Left lung (tissue), 14 donors: ENCODE measurements at places on chromosomes 6 and 20. TPM values are rescaled to one million over a fixed set of nuclear protein-coding genes. Genes with fewer than 3 reads are reported as not detected.
A peak's percentile ranks its signal among the peaks of the same experiment; 100 is the strongest.

IL17A gene
- polyA plus RNA-seq, result not detected

ADGRF5 gene
- polyA plus RNA-seq, result 132 TPM

ZC3H12D gene
- polyA plus RNA-seq, result 0.78 TPM

BPI gene
- polyA plus RNA-seq, result 3.2 TPM

TP53RK gene
- 14.2 TPM for polyA plus RNA-seq

VTA1 gene
- 70.6 TPM for polyA plus RNA-seq

GJA1 gene
- 140 TPM for polyA plus RNA-seq

SLC17A9 gene
- polyA plus RNA-seq, result 2.1 TPM

FAM83C gene
- not detected for polyA plus RNA-seq

TMC2 gene
- 0.27 TPM for polyA plus RNA-seq

POU5F1 gene
- 0.37 TPM for polyA plus RNA-seq

MCCD1 gene
- 0.23 TPM for polyA plus RNA-seq

- DNase-seq, result no peak
- peaks cover 2% of the 10 kb centered on the region for H3K27me3 ChIP-seq
- H3K4me1 ChIP-seq, result no peaks in the 10 kb centered on the region
- no peaks in the 10 kb centered on the region for H3K36me3 ChIP-seq
- no peak overlapping the region for H3K27ac ChIP-seq
- no peak overlapping the region for H3K4me3 ChIP-seq
These were observed 29.5 kb upstream of the SULF2 start for GRCh38 chr20:47814632-47815415.

GRCh38 chr6:22081709-22082108, 215.1 kb downstream of the PRL start:
- no peak overlapping the region for H3K4me3 ChIP-seq
- no peaks in the 10 kb centered on the region for H3K4me1 ChIP-seq
- H3K27me3 ChIP-seq, result no peaks in the 10 kb centered on the region
- no peaks in the 10 kb centered on the region for H3K36me3 ChIP-seq
- no peak overlapping the region for H3K27ac ChIP-seq

GRCh38 chr6:52491203-52492069, 71.3 kb downstream of the EFHC1 start:
- peak overlapping the region; percentile 55 for H3K27ac ChIP-seq
- DNase-seq, result peak; percentile 43
- no peaks in the 10 kb centered on the region for H3K4me1 ChIP-seq
- no peaks in the 10 kb centered on the region for H3K27me3 ChIP-seq

DNA sequence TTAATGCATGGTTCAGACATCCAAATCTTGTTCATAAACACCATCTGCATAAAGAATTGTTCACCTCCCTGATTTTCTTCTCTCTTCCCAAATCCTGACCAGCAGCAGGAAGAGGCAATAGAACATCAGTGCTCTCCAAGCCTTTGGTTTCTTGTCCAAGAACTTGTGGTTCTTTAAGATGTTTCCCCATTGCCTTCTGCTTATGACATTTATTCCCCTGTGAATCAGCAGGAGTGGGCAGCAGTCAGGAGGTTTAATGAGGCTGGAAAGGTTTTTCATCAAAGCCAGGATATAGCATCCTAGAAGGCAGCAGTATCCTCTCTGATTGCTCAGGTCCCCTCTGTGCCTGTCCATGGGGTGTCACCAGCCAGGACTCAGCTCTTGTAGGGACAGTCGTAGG, 5.3 kb downstream of the HDDC2 start:
- H3K4me1 ChIP-seq, result peaks cover 10% of the 10 kb centered on the region
- H3K27ac ChIP-seq, result no peak overlapping the region
- DNase-seq, result no peak
- H3K27me3 ChIP-seq, result no peaks in the 10 kb centered on the region
- H3K4me3 ChIP-seq, result no peak overlapping the region
- H3K36me3 ChIP-seq, result peaks cover 65% of the 10 kb centered on the region

GRCh38 chr6:5135788-5136376, 50.7 kb downstream of the PPP1R3G start:
- no peaks in the 10 kb centered on the region for H3K27me3 ChIP-seq
- H3K4me3 ChIP-seq, result no peak overlapping the region
- H3K27ac ChIP-seq, result no peak overlapping the region
- H3K4me1 ChIP-seq, result no peaks in the 10 kb centered on the region
- no peaks in the 10 kb centered on the region for H3K36me3 ChIP-seq

- H3K36me3 ChIP-seq, result no peaks in the 10 kb centered on the region
- H3K27me3 ChIP-seq, result peaks cover 4% of the 10 kb centered on the region
These were observed 11.5 kb upstream of the ZNF133 start for GRCh38 chr20:18276821-18277220.

- no peaks in the 10 kb centered on the region for H3K36me3 ChIP-seq
- peaks cover 9% of the 10 kb centered on the region for H3K4me1 ChIP-seq
- H3K27ac ChIP-seq, result no peak overlapping the region
These were observed 233.0 kb downstream of the GMPR start for GRCh38 chr6:16471222-16471909.

- H3K4me1 ChIP-seq, result no peaks in the 10 kb centered on the region
- no peak overlapping the region for H3K4me3 ChIP-seq
- H3K27me3 ChIP-seq, result no peaks in the 10 kb centered on the region
- no peaks in the 10 kb centered on the region for H3K36me3 ChIP-seq
These were observed 14.3 kb upstream of the EPM2A start for GRCh38 chr6:145749632-145750031.

- H3K27me3 ChIP-seq, result no peaks in the 10 kb centered on the region
- H3K36me3 ChIP-seq, result no peaks in the 10 kb centered on the region
- DNase-seq, result no peak
- peaks cover 22% of the 10 kb centered on the region for H3K4me1 ChIP-seq
These were observed 80.1 kb downstream of the FYN start for GRCh38 chr6:111792914-111793700.

- no peaks in the 10 kb centered on the region for H3K27me3 ChIP-seq
- H3K27ac ChIP-seq, result no peak overlapping the region
- DNase-seq, result no peak
- H3K4me3 ChIP-seq, result no peak overlapping the region
These were observed 401.0 kb downstream of the PAX1 start for GRCh38 chr20:22106308-22106938.

GRCh38 chr6:112150363-112150762, 63.0 kb downstream of the FAM229B start:
- H3K36me3 ChIP-seq, result no peaks in the 10 kb centered on the region
- H3K27me3 ChIP-seq, result no peaks in the 10 kb centered on the region
- no peak overlapping the region for H3K4me3 ChIP-seq
- no peaks in the 10 kb centered on the region for H3K4me1 ChIP-seq

DNA sequence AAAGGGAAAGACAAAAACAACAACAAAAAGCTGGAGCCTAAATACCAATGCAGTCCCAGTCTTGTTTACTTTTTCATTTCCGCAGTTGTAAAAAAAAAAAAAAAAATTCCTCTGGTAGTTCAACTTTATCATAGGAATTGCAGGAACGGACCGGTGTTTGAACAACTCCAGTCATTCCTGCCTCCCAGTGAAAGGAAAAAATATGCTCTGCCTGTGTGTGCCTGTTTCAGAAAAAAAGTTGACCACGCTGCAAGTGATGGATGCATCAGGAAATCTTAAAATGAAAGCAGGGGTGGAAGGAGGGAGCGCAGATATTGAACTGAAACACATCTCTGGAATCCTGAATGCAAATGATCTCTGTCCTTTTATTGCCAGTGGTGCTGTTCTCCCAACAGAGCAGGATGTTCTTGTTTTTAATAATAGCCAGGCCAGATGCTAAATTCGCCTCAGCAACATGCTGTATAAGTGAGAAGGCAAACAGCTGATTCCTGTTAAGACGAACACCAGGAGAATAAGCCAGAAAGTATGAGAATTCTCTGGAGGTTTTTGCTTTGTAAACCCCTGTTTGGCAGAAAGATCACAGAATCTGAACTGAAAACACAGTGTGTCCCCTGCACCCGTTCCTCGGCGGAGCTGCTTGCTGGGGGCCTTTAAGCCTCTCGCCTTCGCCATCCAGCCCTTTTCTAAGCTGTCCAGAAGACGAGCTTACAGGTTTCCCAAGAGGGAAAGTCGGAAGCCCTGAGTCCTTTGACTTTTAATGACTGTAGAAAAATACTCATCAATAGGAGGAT, 178.4 kb upstream of the SUPT3H start:
- no peak overlapping the region for H3K4me3 ChIP-seq
- H3K36me3 ChIP-seq, result no peaks in the 10 kb centered on the region
- H3K27ac ChIP-seq, result no peak overlapping the region
- no peak for DNase-seq
- no peaks in the 10 kb centered on the region for H3K27me3 ChIP-seq
- H3K4me1 ChIP-seq, result no peaks in the 10 kb centered on the region

DNA sequence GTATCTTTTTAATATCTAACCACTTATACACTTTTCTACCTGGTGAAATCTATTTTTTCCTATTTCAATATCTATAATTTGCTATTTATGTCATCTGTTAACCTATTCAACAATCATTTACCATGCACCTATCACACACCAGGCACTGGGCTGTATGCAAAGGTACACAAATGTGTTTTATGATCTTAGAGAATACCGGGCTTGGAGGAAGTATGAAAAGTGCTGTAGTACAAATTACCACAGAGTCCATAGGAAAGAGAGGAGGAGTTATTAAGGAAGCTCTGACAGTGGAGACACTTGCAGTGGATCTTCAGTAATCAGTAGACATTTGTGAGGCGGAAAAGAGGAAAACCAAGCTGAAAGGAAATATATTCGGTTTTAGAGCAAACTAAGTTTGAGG, 96.0 kb downstream of the HIVEP2 start:
- H3K4me3 ChIP-seq, result no peak overlapping the region
- H3K27ac ChIP-seq, result no peak overlapping the region
- DNase-seq, result no peak
- H3K4me1 ChIP-seq, result peaks cover 44% of the 10 kb centered on the region
- H3K36me3 ChIP-seq, result no peaks in the 10 kb centered on the region
- H3K27me3 ChIP-seq, result no peaks in the 10 kb centered on the region

GRCh38 chr6:113695516-113695915, 161.6 kb upstream of the MARCKS start:
- peak overlapping the region; percentile 55 for H3K27ac ChIP-seq
- no peaks in the 10 kb centered on the region for H3K36me3 ChIP-seq
- H3K4me3 ChIP-seq, result no peak overlapping the region
- peak; percentile 74 for DNase-seq

DNA sequence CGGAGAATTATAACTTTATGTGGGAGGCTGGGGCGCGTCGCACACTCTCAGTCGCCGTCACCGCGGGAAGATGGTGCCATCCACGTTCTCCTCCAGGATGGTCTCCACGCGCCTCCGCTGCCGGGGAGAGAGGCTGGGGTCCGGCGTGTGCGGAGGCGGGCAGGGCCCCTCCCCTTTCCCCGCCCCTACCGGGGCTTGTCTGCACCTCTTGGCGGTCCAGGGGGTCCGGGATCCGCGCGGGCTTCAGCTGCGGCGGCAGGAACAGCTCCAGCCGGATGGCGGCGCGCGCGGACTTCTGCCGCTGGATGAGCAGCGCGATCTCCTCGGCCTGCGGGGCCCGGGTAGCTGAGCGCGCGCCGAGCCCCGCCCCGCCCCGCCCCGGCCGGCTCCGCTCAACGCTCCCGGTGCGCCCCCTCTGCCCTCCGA, 807 bp downstream of the LKAAEAR1 start:
- H3K36me3 ChIP-seq, result no peaks in the 10 kb centered on the region
- H3K27ac ChIP-seq, result no peak overlapping the region
- H3K27me3 ChIP-seq, result peaks cover 21% of the 10 kb centered on the region
- peak overlapping the region; percentile 43 for H3K4me3 ChIP-seq

DNA sequence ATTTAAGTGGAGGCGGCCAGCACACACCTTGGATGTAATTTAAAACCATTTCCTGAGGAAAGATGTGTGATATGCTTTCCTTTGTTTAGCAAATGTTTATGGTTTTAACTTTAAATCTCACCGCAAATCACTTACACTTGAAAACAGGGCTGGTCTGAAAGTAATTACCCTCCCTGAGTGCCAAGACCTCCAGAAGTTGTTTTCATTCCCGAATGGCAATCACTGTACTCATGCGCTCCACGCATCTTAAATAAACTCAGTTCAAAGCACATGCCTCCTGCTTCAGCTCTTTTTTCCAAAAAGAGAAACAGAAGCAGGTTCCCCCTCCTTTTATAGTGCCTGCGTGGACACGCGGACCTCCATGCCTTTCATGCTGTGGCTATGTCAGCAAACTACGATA, 224.0 kb downstream of the SMOC2 start:
- no peak overlapping the region for H3K27ac ChIP-seq
- no peaks in the 10 kb centered on the region for H3K4me1 ChIP-seq
- H3K27me3 ChIP-seq, result no peaks in the 10 kb centered on the region
- no peak overlapping the region for H3K4me3 ChIP-seq

GRCh38 chr6:42962096-42962495, 1.5 kb downstream of the GNMT start:
- peaks cover 16% of the 10 kb centered on the region for H3K27me3 ChIP-seq
- no peaks in the 10 kb centered on the region for H3K36me3 ChIP-seq
- no peak overlapping the region for H3K27ac ChIP-seq

DNA sequence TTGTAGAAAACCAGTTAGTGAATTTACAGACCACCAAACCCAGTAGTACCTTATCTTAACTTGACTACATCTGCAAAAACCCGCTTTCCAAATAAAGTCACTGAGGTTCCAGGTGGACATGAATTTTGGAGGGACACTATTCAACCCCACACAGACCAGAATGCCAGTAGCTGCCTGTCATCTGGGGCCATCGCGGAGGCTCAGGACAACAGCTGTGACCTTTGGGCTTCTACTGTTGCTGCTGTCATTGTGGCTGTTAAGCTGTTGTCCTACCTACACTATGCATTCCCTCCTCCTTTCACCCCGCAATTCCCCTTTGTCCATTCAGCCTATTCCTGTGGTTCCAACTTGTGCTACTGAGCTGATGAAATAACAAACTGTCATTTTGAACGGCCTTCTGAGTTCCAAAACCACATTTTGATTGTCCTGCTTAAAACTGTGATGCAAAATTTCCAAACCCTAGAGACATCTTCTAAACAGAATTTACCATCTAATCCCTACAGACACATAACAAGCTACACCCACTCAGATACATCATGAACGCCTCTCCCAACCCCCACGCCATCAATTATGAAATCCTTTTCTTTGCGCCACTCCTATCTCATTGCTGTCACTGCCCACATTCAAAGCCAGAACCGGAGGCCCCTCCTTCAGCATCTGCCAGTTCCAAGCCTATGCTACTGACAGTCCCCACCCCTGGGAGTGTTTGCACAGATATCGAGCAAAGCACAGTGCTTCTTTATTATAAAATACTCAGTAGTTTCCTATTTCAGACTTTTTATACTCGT, 125.0 kb downstream of the C6orf118 start:
- DNase-seq, result no peak
- H3K27me3 ChIP-seq, result no peaks in the 10 kb centered on the region
- H3K4me1 ChIP-seq, result no peaks in the 10 kb centered on the region

- H3K4me3 ChIP-seq, result no peak overlapping the region
- no peaks in the 10 kb centered on the region for H3K36me3 ChIP-seq
- H3K27me3 ChIP-seq, result no peaks in the 10 kb centered on the region
- H3K4me1 ChIP-seq, result peaks cover 6% of the 10 kb centered on the region
These were observed 39.6 kb downstream of the HLA-F start for GRCh38 chr6:29762781-29763214.

DNA sequence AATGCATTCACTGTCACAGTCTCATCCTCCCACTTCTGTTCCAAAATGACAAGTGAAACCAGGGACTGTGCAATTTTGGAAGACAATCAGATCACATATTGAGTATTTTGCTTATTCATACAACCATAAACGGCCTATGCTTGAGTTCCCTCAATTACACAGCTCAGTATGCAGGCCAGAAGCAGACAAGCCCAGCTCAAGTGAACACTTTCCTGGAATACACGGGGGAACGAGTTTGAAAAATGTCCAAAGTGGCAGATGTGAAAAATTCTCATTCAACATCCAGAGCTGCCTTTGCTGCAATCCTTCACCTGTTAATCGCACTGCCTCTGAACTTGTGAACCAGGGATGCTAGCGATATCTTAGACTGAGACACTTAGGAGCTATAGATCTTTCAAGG, 190.2 kb downstream of the COL9A1 start:
- H3K27ac ChIP-seq, result no peak overlapping the region
- no peaks in the 10 kb centered on the region for H3K27me3 ChIP-seq
- DNase-seq, result no peak
- H3K4me1 ChIP-seq, result no peaks in the 10 kb centered on the region
- no peak overlapping the region for H3K4me3 ChIP-seq
